ENCODE measurements at places on chromosomes 4 and X.

DNA sequence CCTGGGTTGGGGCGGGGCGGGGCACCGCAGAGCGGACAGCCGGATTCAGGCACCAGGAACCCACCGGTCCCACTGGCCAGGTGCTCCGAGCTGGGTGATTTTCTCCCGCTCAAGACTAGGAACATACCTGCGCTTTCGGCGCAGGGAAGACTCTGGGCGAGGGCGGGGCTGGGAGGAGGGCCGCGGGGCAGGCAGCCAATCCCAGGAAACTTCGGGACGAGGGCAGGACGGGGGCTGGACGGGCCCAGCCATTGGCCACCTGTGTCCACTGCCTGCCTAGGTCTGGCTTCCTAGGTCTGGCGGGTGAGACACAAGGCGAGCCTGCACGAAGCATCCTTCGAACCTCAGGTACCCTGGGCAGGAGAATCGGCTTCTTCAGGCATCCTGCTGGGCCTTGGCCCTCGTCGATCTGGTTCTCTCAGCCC lies 274 bp upstream of the ERVMER34-1 start:
- DNase-seq: no peak

- no peak for DNase-seq
Measured at GRCh38 chr4:69750346-69750745, 10.1 kb downstream of the SULT1B1 start.

GRCh38 chr4:169362607-169363006 lies 91.9 kb upstream of the SH3RF1 start:
- no peak for DNase-seq

DNA sequence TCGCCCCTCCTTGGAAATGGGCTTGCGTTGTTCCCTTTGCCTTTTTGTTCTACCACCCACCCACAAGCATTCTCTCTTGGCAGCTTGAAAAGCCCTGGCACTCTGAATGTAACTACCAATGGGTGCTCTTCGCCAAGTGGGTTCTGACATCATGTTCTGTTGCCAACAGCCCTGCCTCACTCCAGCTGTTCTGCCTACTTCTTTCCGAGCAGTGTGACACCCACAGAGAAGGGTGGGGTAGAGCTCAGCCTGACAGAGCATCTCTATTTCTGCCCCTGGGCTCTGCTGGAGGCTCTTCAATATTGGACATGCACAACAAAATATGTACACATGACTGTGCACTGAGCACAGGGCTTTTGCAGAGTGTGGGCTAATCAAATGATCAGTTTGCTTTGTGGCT lies 15.6 kb upstream of the EXOSC9 start:
- DNase-seq: no peak

DNA sequence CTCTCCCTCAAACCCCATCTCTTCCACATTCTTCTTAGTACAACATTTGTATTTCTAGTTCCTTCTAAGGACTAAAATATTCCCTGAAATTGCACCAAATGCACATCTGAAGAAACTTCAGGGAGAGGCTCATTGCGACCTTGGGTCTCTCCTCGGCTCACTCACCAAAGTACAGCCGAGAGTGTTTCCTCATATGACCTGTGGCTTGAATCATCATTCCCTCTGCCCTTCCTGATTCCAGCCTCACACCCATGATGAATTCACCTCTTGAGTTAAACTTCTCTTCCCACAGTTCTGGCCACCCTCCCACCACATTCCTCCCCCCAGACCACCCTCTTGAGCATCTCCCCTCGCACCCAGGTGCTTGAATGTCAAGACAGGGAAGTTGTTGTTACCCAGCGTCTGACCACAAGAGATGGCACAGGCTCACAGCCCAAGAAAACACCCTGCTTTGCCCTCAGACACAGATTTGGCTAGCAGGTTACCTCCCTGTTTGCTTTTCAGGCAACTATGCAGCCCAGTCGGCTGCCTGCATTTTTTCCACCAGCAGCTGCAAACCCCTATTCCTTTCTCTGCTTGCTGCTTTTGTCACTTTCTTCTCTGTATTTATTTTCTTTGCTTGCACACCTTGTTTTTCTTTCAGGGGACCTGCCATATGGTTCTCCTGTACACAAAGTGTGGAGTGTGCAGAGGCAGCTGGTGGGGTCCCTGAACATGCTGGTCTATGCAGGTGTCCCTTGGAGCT lies 214.8 kb downstream of the SPATA18 start:
- DNase-seq: no peak

DNA sequence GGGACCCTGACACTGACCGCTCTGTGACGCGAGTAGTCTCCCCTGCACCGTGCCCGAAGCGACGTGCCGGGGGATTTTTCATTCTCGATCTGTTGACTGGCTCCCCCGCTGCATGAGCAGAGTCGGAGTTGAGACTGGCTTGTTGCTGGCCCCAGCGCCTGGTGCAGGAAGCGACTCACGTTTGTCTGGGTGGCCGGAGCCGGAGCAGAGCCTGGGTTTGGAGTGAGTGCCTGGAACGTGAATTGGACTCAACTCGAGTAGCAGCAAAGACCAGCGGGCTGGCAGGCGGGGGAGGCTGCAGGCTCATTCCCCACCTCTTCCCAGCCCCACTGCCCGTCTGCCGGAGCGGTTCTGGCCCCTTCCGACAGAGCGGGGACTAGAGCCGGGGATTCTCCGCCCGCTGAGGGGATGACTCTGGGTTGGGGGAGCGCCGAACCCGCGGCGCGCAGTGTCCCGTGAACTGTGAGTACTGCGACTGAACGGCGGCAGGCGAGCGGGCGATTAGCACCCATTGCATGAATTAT lies 554 bp downstream of the PCDH7 start:
- no peak for DNase-seq

- DNase-seq: no peak
Measured at GRCh38 chr4:100042235-100042634, 92.2 kb upstream of the H2AZ1 start.

GRCh38 chrX:437661-438390 lies 51.1 kb upstream of the PPP2R3B start:
- DNase-seq: no peak

DNA sequence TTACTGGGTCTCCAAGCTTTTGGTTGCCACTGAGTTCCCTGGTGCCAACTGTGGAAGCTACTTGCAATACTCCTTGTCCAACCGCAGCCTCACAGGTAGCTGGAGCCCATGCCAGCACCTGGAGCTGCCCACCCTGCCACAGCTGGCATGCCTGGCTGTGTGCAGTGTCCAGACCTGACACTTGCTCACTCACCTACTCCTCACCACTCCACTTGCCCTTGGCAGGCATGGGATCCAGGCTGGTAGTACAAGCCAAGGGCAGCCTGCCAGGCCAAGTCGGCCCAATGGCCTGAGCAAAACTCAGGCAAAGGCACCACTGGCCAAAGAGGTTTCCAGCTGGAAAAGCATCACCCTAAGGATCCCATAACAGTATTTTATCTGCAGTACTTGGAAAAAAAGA lies 246.3 kb downstream of the PDGFC start:
- DNase-seq: no peak

DNA sequence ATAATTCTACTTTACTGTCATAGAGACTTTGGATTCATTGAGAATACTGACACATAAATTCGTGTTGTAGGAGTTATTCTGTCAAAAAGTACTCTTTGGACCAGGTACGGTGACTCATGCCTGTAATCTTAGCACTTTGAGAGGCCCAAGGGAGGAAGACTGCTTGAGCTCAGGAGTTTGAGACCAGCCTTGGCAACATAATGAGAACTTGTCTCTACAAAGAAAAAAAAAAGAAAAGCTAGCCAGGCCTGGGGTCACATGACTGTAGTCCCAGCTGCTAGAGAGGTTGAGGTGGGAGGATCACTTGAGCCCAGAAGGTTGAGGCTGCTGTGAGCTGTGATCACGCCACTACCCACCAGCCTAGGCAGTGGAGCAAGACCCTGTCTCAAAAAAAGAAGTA lies 54.9 kb downstream of the WDR19 start:
- DNase-seq: no peak

All from NCI-H2107 (cell line).